Stimulated activated CD4-positive, alpha-beta T cell treated with anti-CD3 and anti-CD28 coated beads, Interleukin-1b, Interleukin-23, amount 100 ng/mL, for 4 hours (primary cell): ENCODE measurements at places on chromosomes 5 and 9.

GRCh38 chr5:40497573-40497972 is 182.1 kb upstream of the PTGER4 start:
- no peak for DNase-seq

DNA sequence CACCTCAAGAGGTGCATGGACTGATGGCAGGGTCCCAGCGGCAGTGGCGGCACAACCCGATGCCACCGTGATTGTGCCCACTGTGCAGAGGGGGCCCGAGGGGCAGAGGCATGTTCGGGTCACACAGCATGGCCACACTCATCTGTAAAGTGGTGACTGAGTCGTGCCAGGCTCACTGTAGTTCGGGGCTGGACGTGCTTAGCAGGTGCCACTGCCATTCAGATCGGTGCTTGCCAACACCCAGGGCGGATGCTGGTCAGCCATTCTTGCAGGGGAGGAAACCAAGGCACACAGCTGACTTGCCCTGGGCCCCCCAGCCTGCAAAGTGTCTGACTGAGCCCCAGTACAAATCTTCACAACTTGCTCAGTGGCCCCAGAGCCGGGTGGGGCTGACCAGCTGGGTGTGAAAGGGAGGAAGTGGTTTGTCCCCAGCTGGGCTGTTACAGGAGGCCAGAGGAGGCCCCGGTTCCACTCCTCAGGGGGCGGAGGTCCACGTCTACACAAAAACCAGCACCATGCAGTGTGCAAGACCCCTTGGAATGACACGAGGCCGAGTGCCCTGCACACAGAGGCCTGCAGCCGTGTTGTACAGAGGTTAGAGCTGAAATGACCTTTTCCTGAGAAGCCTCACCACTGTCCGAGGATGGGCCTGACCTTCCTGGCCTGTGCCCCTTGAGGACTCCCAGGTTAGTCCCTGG is 17.9 kb downstream of the FGD3 start:
- no peak for DNase-seq

DNA sequence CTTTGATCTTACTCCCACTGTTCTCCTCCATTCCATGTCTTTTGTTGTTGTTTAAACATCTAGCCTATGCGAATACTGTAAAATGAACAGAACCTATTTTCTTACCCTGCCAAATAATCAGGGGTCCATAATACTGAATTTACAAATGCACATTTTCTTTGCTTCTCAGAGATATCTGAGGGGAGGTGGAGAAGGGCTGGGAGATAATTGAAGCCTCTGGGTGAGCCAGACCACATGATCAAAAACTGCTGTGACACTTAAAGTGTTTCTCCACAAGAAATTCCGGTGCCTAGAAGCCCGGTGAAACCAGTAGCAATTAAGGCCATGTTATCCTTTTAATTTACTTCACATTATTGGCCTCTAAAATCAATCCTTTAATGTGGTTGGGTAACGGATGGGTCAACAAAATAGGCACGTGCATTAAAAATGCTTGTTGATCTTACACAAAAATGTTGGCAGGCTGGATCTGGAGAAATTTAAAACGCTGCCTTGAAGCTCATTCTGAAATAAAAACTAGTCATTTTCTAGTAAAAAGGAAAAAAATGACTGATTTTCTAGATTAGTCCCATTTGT is 10.8 kb downstream of the SEMA6A start:
- DNase-seq: no peak

DNA sequence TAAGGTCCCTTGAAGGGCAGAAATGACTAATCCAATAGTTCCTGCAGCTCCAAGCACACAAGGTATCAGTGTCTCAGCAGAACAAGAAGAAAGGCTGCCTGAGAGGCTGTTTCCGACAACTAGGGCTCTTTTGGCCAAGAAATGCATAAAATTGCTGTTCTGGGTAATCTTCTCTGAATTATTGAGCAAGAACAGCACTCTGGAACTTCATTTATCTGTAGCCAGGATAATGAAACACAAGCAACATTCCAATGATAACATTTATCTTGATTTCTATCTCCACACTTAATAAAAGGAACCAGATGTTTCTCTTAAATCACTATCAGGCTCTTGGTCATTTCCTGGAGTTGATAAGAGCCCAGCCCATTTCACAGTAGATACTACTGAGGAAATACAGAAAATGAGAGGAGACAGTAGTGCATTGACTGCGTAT is 17.0 kb upstream of the AUH start:
- DNase-seq: no peak

DNA sequence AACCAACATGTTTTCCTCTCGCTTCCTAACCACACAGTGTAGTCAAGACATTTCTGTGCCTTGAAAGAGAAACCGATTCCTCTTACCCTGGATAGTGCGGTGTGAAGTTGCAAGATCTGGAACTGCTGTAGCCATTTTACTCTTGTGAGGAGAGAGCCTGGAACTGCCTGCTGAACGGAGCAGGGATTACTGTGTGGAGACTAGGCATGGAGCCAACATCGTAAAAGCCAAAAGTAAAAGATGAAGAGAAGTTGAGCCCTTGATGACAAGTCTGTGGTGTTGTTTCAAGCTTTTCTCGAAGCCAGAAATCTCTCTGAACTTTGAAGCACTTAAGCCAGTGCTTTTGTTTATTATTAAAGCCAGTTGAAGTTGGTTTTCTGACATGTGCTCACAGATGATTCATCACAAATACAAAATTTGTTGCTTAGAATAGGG is 110.1 kb upstream of the GRIN3A start:
- DNase-seq: no peak

- no peak for DNase-seq
These were observed 8.2 kb upstream of the ZFYVE16 start for GRCh38 chr5:80399526-80400239.

DNA sequence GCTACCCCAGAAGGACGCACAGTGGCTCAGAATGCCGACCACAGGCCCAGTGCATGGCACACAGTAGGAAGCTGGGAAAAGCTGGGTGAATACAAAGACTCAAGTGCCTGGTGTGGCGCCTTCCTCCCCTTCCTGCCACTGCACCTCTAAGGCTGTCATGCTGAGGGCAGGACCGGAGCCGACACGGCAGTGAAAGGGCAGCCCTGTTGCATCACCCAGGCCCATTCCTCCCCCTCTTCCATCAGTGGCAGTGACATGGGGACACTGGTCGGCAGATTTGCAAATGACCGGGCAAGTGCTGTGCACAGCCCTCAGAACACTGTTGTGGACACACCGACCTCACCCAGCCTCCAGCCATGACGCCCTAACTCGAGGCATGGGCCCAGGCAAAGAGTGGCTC is 84.0 kb downstream of the STK10 start:
- DNase-seq: no peak

DNA sequence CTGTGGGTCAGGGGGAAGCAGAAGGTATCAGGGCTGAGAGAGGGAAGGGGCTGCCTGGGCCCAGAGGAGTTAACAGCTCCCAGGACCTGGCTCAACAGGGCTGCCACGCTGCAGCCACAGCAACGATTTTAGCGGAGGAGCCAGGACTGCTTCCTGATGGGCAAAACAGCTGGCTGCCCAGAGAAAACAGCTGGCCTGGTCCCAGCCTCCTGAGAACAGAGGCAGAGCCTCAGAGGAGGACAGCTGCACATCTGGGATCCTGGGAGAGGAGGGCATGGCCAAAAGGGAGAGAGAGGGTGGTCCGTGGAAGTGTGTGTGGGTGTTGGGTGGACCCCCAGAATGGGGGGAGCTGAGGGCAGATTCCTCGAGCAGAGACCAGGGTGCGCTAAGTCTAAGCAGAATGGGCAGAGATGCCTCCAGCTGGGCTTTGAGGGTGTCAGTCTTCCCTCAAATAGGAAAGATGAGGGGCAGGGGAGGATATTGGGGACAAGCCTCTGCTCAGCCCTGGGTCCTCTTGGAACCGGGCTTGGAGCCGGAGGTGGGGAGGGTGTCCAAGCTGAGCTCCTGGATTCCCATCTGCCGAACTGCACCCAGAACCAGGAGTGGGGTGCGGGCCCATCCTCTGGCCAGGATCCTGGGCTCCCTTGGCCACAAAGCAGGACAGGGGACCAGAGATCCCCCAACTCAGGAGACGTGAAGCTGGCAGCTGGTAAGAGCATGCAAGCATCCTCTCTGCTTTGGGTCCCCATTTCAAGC is 9.1 kb upstream of the CERCAM start:
- no peak for DNase-seq

DNA sequence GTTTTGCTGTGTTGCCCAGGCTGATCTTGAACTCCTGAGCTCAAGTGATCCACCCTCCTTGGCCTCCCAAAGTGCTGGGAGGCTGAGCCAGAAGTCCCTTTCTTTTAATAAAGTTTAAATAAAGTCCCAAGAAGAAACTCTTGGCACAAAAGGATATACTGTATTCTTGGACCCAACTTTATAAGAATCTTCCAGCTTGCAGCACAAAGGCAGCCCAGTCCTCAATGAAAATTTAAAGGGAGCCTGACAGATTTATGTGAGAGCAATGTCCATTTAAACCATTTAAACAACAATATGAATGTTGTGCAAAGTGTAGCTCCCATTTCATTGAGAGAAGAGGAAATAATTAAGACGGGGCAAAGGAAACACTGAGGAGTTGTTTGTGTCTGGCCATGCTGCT is 217.0 kb downstream of the DOCK8 start:
- DNase-seq: no peak

- DNase-seq: no peak
These were observed 9.3 kb downstream of the NXNL2 start for GRCh38 chr9:88544245-88544644.

DNA sequence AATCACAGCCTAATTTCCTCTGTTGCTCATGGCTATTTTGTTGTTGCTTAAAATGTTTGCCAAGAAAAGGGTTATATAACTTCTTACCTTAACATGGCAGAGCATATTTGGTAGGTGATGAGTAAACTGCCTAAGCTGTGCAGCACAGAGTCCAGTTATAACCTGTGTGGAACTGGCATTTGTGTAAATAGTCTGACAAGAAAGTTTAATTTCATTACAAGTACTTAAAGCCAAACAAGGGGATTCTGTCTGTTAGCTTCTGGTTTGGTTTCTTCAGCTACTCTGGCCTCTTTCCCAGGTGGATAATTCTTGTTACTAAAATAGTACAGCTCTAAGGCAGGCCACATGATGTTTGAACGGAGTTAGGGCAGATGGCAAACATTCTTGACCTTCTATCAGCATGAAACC is 72.2 kb downstream of the PTCD2 start:
- DNase-seq: no peak

GRCh38 chr9:13963005-13963653 is 350.8 kb downstream of the NFIB start:
- no peak for DNase-seq

DNA sequence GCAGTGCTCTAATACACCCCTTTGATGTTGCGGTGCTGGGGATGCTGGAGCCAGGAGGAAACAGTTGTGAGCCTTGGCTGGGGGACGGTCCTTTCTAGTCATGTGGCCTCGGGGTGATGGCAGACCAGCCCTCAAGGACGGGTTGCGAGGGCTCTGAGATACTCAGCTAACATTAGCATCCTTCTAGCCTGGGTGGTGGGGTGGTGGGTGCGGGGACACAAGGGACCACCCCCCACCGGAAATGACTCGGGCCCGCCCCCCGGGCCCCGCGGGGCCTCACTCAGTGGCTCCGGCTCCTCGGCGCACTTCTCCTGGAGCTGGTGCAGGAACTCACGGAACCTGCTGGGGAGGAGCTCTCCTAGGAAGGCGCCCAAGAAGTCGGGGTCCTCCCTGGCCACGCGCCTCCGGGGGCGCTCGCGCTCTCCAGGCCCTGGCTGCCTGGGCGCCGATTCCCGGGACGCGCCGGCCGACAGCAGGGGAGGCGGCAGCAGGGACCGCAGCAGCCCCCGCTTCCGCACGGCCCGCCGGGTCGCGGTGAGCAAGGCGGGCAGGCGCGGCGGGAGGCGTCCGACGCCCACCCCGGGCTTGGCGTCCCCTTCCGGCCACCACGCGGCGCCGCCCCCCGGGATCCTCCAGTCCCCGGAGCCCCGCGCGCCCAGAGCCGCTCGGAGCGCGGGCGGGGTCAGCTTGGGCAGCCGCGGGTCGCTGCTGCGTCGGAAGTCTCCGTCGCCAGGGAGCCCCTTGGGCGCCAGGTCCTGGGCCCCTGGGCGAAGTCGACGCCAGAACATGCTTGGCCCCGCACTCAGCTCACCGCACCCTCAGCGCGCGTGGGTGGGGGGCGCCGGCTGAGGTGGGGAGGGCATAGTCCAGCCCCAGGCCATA is 873 bp downstream of the C9orf50 start:
- no peak for DNase-seq

DNA sequence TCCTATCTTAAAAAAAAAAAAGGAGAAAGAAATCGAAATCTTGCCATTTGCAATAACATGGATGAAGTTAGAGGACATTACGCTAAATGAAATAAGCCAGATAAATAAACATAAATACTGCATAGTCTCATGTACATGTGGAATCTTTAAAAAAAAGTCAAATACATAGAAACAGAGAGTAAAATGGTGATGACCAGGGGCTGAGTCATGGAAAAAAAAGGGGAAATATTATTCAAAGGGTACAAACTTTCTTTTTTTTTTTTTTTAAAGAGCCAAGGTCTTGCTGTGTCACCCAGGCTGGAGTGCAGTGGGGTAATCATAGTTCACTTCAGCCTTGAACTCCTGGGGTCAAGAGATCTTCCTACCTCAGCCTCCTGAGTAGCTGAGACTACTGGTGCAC is 310.1 kb downstream of the ZNF608 start:
- no peak for DNase-seq
